ENCODE measurements at places on chromosomes 2 and 18.

GRCh38 chr2:234074751-234075517, 24.4 kb downstream of the SPP2 start:
- DNase-seq: no peak

- peak; percentile 91 for DNase-seq
Observed at GRCh38 chr2:158923180-158923594, 45.3 kb upstream of the TANC1 start.

DNA sequence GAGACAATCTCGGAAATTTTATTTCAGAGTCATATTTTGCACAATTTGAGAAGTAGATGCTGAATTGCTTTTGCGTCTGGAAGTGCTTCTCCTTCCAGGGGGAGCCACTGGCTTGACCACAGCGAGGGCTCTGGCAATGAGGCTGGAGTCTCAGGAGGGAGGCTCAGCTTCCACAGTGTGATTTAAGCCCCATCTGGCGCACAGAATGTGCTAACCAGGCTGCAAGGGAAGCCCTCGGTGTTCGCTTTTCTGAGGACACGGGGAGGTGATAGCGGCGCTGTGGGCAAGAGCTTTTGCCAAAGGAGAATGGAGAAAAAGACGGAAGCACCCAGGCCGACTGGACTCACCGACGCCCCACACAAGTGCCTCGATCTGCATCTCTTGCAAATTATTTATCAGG, 52.4 kb downstream of the ADI1 start:
- no peak for DNase-seq

- no peak for DNase-seq
Observed at GRCh38 chr2:75432761-75433361, 127.9 kb downstream of the EVA1A start.

GRCh38 chr18:24362757-24363156, 34.9 kb downstream of the OSBPL1A start:
- DNase-seq: peak; percentile 52

DNA sequence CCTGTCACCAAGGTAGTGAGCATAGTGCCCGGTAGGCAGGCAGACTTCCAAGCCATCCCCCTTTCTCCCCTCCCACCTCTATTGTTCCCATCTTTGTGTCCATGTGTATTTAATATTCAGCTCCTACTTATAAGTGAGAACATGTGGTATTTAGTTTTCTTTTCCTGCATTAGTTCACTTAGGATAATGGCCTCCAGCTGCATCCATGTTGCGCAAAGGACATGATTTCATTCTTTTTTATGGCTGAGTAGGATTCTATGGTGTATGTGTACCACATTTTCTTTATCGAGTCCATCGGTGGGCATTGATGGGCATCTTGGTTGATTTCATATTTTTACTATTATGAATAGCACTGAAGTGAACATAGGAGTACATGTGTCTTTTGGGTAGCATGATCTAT, 35.3 kb downstream of the MMADHC start:
- no peak for DNase-seq

GRCh38 chr18:12702221-12703095, at the start of the genes CEP76 and PSMG2:
Gene CEP76 (minus strand): TSS chr18:12702723. CDS start chr18:12702548, 175 bp downstream.
Gene PSMG2 (plus strand): TSS chr18:12703042. CDS start chr18:12703108, 66 bp downstream.
- peak; percentile 90 for DNase-seq

- DNase-seq: no peak
Observed at GRCh38 chr2:98806236-98806697, 75.3 kb upstream of the MGAT4A start.

DNA sequence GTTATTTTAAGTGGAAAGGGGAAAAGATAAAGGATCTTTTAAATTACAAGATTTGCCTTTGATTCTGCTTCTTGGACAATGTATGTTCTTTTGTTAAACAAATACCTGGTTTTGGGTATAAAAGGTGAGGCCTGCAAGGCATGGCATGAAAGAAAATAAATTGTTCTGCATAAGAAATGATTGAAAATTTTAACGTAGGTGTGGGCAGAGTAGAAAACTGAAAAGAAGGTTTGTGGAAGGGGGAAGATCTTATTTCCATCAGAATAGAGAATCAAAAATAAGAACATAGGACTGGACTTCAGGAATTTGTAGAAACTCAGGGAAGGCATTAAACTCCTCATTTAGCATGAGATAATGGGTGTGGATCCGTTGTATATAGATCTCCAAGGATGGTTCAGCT, 153.1 kb downstream of the SETBP1 start:
- no peak for DNase-seq

DNA sequence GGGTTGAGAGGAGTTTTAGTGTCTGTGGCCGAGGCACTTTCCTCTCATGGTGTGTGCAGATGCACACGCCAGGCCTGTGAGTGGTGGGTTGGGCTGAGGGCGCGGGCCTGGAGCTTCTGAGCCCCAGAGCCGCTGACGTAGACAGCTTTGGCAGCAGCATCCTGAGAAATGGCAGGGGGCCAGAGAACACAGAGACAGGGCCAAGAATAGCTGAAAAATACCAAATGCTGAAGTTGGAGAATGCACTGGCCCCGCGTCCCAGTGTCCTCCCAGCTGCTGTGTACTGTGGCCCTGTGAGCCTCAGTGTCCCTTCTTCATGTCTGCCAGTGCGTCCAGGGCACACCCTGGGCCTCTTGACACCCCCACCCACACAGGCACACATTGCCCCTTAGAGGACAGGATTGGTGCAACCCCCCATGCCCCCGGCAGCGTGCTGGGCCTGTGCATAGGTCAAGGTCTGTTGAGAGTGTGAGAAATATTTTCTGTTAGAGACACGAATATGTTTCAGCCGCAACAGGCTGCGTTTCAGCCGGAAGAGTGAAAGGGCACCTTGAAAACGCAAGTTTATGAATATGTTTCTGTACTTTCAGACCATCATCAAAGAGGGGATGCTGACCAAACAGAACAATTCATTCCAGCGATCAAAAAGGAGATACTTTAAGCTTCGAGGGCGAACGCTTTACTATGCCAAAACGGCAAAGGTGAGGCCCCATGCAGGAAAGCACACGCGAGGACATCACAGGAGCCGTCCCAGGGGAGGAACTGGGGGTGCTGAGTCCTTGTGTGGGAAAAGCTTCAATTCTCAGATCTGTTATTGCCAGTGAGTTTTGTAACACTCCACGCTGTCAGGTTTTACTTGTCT, 33.6 kb downstream of the DGKD start:
- no peak for DNase-seq

GRCh38 chr2:16140771-16141640, 200.7 kb downstream of the MYCN start:
- no peak for DNase-seq

GRCh38 chr18:76315722-76316230, 179.3 kb downstream of the ZNF516 start:
- no peak for DNase-seq

DNA sequence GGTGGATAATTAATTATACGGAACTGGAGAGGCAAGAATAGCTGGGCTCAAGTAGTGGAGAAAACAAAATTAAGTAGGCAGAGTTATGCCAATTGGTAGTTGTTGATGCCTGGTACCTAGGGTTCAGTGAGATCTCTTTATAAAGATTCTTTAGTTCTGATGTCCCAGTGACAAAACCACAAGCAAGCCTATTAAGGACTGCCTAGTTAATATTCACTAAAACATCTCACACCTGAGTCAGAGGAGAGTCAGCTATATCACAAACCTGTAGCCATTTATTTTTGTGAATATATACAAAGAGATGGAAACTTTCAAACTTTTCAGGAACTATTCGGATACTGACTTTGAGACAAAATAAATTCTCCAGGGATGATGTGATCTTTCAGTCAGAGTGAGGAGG, 213.9 kb upstream of the CYP26B1 start:
- no peak for DNase-seq

DNA sequence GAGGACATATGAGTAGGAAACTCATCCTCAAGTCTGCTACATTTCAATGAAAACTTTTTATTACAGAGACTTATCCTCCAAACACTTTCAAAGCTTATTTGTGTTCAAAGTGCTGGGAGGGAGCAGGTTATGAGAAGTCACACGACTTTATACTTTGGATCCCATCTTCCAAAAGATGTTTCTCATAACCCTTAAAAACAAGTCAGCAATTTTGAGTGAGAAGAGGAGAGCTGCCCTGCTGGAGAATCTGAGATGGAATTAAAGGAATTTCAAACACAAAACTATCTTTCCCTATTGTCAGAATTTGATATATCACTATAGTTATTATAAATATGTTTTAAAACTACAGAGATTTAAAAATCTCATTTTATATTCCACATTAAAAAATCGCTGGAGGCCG, 45.8 kb downstream of the ROCK2 start:
- DNase-seq: no peak

DNA sequence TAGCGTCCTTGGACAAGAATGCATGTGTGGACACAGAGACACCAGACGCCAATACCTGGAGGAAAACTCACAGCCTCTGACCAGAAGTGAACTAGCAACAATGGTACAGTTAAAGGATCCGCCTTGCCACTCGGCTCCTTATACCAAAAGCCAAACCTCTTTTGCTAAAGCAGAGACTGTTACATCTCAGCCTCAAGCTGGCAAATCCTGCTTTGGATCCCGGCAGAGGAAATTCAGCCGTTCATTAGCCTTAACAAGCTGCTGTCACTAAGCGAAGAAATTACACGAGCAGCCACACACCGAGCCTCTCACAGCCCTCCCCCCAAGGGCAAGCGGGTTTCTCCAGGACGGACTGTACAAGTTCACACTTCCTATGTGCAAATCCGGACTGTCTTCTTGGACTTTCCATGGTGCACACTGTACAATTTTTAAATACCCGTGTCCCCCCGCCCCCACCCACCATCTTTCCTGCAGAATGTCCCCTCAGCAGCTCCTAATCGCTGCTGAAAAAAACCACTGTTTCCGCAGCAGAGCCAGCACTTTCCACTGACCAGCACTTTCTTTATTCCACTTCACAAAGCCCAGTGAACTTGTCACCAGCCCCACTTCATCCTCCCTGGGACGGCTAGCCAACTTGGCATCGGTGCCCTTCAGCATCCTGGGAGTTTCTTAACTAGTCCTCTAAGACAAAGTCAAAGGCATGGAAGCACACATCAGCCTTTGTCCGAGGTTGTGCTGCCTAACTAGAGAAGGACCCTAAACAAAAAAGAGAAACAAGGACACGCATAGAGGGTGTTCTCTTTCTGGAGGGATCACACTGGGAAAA, 1.5 kb downstream of the KLF7 start:
- DNase-seq: no peak

DNA sequence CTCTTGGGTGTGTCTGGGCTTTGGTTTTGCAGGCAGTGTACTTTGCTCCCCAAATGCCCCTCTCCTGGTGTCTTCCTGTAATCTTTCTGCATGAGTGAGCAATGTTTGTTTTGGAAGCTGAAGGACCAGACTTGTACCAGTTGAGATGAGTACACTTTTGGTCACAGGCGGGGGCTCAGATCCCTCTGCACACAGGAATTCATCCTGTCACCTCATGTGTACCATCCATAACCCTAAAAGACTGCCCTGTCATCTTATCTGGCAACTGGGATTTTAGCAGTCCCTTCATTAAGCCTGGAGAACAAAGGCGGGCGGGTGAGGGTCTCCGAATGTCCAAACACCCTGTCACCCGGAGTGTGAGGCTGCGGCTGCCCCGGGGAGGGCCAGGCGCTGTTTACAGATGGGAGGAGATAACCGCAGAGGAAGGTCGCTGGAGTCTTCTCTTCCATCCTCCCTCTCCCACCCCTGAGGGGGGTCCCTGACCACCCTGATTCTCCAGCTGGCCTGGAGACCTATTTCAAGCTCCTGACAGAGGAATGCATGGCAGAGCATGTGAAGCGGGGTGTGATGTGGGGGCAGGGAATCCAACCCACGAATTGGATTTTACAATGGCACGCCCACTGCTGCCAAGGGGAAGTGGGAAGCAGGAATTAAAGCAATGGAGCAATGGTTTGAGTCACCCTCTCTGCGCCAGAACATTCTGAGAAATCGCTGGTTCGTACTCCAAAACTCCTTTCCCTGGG, 158.2 kb upstream of the MYCN start:
- DNase-seq: no peak

DNA sequence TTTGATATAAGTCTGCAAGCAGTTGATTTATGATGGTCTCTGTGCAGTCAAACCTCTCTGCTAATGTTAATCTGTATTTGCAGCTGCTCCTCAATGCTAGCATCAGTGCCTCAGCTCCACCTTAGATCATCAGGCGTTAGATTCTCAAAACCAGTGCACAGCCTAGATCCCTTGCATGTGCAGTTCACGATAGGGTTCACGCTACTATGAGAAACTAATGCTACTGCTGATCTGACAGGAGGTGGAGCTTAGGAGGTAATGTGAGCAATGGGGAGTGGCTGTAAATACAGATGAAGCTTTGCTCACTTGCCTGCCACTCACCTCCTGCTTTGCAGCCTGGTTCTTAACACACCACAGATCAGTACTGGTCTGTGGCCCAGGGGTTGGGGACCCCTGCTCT, 18.4 kb downstream of the RBKS start:
- DNase-seq: no peak

- DNase-seq: no peak
Observed at GRCh38 chr2:200736646-200737274, 75.0 kb upstream of the BZW1 start.

DNA sequence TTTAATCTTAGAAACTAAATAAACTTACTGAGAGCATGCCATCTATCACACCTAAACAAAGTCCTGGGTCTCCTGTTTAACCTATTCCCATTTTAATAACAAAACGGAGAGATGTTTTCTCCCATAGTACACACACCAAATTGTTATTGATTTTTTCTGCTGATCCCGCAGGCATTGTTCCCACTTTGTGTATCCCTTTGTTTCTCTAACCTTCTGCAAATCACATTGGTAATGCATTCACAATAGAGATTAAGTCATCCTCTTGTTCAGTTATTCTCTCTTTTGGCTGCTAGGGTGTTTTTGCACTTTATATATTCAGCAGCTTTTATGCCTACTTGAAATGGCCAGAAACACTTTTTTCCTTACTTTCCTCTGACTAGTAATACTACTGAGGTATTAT, 1071.9 kb upstream of the CDH2 start:
- DNase-seq: no peak

DNA sequence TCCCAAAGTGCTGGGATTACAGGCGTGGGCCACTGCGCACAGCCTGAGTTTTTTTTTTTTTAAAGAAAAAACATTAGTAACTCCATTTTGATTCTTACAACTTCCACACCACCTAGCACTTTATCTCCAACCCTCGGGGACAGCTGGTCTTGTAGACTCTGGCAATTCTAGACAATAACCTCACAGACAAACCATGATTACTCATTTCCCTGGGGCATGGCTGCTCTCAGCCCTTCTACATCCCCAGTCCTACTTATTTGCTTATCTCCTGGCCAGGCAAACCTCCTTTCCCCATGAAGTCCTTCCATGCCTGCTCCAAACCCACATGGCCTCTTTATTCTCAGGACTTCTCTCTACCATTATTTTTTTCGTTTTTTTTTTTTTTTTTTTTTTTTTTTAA, 91.1 kb downstream of the ACTR3 start:
- DNase-seq: peak; percentile 26

DNA sequence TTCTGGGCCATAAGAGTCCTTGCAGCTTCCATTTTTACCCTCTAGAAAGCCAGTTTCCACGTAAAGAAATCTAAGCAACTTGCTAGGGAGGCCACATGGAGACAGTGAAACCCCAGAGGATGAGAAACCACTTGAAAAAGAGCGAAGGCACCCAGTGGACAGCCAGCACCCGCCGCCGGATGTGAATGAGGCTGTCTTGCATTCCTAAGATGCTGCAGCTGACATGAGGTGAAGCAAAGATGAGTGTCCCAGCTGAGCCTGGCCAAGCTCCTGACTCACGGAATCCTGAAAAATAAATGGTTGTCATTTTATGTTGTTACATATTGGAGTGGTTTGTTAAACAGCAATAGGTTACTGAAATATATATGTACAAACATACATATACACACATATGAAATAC, 65.9 kb upstream of the STPG4 start:
- DNase-seq: no peak

- no peak for DNase-seq
Observed at GRCh38 chr2:11303290-11304013, 41.0 kb downstream of the ROCK2 start.

- DNase-seq: no peak
Observed at GRCh38 chr2:75569546-75569945, 8.8 kb upstream of the EVA1A start.

GRCh38 chr2:165369131-165369897, 100.2 kb upstream of the CSRNP3 start:
- peak; percentile 4 for DNase-seq

All from SK-MEL-5 (cell line).